Kidney (tissue), 22 donors: ENCODE measurements at places on chromosomes 16 and 17.

GRCh38 chr16:85461022-85461813 lies 151.9 kb upstream of the GSE1 start:
- no peak for DNase-seq

GRCh38 chr16:53546988-53547391 lies 44.0 kb upstream of the AKTIP start:
- peak; percentile 10 for DNase-seq

- no peak for DNase-seq
These were observed 33.7 kb downstream of the GINS3 start for GRCh38 chr16:58425756-58426494.

DNA sequence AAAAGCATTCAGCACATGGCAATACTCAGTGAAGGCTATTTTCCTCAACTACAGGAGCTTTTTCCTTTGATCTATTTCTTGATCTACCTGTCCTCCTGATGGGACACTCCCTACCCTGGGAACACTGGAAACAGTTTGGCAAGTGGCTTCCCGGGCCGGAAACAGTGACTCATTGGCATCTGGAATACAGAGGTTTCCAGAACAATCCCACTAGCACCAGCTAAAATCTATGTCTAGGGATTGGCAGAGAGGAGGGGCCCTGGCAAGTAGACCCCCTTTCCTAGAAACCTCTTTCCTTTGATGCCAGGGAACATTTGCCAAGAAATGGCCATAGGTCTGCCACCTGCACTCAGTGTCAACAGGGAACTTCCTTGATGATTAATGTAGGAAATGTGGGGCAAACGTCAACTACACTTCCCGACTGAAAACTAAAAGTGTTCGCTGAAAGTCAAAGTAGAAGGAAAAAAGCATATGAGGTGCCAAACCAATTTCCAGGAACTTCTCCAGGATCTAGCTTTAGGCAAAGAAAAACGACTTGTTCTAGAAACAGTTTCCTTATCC lies 30.4 kb upstream of the FBXW10B start:
- DNase-seq, result no peak

DNA sequence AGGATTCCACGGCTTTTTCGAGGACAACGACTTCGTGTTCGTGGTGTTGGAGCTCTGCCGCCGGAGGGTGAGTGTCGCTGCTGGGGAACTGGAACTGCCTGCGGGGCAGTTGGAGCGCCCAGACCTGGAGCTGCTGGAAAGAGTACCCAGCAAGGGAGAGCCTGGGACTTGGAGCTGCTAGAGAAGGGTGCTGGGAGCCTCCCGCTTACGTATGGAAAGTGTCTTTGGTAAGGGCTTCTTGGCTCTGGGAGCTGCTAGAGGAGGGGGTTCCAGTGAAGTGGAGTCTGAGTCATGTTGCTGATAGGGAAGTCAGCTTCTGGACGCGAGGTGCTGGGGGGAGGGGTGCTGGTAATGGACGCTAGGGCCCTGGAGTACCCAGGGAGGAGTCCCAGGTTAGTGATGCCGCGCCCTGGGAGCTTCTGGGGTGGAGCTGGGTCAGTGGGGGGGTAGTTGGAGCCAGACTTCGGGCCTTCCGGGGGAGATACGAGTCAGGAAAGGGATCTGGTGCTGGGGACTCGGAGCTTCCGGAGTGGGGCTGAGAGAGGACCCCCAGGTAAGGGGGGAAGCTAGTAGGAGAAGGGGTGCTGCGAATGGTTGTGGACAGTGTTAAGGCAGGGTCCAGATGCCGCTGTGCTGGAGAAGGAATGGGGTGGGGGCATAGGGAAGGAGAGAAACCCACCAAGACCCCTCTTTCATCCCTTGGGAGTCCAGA lies 741 bp downstream of the PLK1 start:
- peak; percentile 25 for DNase-seq

DNA sequence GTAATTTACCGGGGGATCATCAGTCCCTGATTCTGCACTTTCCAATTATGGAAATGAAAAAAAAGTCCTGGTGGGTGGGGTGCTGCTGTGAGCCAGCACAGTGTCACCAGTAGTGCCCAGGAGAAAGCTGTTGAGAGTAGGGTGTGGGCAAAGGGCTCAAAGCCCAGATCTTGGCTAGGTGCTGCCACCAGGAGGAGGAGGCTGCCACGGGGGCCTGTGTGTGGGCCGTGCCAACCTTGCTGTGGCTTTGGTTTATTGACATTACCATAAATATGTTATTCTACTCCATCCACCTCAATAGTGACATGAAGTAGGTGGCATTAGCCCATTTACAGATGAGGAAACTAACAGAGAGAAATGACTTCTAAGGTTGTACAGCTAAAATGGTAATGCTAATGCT lies 6.7 kb upstream of the PRPSAP2 start:
- no peak for DNase-seq

DNA sequence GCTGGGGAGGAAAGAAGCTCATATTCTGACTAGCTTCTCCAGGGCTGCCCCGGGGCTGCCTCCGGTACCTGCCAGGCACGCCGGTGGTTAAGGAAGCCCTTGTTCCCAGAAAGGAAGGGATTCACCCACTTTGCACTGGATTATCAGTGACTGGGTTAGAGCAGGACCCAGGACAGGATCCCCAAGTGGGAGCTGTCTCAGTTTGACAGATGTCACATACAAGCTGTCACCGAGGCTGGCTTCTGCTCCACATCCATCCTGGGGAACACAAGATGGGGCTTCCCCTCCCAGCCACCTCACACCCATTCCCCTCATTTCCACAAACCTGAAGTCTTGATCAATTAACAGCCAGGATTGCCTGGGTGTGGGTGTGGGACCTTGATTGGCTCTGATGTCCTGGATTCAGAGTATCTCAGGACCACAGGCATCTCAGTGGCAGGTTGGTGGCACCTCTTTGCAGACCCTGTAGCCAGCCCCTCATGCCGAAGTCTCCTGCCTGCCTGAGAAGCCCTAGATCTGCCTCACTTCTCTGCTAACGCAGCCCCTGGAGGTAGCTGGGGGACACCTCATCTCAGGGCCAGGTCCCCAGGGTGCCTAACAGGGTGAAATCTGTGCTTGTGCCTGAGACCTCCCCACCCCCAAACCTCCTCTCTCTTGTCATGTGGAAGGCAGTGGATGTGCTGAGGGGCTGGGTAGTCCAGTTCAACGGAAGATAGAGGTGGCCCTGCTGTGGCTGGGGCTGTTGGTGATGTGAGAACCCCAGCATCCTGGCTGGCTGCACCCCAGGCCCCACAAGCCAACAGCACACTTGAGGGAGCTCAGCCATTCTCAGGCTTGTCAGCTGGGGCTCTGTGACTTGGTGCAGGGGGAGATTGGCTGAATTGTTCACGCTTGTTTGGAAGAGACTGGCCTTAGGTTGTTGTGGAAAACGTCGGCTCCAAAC lies 1.4 kb downstream of the CACNG5 start:
- no peak for DNase-seq

GRCh38 chr17:27904534-27905446 lies 11.6 kb upstream of the LYRM9 start:
- no peak for DNase-seq

DNA sequence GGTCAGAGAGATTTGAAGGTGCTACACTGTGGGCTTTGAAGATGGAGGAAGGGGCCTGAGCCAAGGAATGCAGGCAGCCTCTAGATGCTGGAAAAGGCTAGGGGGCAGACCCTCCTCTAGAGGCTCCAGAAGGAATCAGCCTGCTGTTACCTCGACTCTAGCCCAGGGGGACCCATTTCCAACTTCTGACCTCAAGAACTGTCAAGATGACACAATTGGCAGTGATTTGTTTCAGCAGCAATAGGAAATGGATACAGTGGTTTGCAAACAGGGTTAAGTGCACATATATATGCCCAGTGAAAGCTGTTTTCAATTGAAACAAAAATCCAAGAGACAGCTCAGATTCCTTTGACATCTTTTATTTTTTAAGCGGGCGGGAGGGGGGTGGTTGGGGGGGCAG lies 3.7 kb upstream of the ZDHHC1 start:
- no peak for DNase-seq

DNA sequence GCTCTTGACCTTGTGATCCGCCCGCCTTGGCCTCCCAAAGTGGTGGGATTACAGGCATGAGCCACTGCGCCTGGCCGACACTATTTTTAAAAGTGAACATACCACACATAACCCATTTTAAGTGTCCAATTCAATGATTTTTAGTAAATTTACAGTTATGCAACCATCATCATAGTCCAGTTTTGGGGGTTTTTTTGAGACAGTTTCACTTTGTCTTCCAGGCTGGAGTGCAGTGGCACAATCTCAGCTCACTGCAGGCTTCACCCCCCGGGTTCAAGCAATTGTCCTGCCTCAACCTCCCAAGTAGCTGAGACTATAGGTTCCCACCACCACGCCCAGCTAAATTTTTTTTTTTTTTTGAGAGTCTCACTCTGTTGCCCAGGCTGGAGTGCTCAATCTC lies 3.1 kb upstream of the EPOP start:
- no peak for DNase-seq

DNA sequence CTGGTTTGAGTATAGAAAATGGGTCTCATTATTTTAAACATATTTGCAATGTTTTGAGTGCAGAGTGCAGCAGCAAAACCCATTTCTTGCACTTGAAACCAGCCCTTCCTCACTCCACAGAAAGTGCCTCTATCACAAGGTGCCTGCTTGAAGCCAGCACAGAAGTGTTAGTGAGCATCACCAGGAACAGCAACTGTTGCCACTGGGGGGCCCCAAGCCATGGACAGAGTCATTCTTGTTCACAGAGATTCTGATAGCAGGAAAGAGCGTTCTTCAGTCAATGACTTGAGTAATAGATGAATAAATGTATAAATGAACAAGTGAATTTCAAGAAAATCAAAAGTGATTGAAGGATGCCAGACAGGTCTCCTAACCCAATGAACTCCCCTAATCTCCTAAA lies 45.6 kb downstream of the CHD9NB start:
- no peak for DNase-seq

DNA sequence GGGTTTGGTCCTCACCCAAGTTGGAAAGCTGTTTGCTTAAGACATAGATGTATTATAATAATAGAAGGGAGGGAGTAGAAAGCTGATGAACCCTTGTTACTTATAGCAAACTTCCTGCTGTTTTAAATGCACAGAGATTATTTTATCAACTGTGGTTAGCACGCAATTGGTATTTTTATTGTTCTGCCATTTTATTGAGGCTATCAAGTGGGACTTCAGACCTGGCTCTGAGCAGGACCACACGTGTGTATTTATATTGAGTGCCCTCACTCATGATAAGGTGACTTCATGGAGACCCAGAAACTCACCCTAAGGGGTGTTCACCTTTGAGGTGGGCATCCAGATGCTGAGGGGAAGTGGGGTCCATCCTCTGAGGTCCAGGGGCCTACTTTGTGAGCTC lies 17.0 kb downstream of the KLHL36 start:
- no peak for DNase-seq

DNA sequence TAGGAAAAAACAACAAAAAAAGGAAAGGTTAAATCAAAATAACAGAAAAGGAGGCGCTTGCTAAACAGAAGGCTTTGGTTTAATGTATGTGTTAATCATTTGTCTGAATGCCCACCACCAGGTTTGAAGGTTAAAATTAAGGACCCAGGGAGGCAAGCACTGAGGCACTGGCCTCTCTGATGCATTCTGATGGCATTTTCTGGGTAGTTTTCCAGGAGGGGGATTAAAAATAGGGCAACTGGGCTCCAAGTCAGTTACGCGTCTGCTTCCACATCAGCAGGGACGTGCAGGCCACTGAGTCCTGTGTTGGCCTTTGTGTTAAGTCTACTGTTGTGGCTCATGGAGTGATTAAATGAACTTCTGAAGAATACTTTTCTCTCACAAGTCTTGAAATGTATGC lies 26.9 kb downstream of the MARF1 start:
- no peak for DNase-seq

DNA sequence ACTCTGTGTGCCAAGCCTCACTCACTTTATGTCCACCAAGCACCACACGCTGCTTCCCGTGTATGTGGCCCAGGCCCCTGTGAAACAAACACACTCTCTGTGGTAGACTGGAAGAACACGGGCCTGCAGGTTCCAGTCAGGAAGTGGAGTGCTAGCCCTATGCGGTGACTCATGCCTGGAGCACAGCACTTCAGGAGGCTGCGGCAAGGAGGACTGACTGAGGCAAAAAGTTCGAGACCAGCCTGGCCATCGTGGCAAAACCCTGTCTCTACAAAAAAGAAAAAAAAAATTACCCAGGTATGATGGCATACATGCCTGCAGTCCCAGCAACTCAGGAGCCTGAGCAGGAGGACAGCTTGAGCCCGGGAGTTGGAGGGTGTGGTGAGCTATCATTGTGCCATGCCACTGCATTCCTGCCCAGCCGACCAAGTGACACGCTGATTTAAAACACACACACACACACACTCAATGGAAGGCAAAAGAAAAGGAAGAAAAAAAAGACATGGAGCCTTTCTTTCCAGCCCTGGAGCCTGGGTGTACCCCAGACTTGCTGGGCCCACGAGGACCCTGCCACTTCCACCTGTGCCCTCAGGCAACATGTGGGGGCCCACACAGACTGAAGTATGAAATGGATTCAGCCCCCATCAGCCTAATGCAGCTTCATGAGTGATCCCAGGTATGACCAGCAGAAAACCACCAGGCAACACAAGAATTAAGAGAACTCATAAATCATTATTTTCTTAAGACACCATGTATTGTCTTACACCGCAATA lies 126.6 kb downstream of the ANKRD11 start:
- DNase-seq, result peak; percentile 76

DNA sequence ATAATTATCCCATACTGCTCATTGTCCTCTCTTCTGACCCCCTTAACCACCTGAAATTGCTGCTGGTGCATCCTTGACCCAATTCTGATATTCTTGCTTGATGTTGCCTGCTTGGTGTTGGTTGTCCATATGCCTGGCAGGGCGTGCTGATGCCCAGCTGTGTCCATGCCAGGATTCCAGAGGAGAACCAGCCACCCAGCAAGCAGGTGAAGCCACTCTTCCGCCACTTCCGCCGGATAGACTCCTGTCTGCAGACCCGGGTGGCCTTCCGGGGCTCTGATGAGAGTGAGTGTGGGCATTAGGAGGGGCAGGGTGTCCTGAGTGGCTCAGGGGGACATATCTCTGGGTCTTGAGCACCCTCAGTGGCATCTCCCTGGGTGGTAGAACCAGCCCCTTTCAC lies 11.4 kb downstream of the RAPGEFL1 start:
- no peak for DNase-seq

DNA sequence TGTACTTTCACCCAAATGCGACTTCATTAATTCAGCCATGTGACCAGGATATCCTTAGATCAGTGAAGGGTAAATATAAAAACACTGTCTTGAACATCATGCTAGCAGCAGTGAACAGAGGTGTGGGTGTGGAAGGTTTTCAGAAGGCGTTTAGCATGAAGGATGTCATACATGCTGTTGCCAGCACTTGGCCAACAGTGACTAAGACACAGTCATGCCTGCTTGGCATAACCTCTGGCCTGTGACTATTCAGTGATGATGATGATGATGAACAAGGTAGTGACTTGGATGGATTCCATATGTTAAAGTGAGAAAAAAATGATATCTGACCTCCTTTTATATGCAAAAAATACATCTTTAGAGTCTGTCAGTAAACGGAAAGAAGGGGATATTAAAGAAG lies 97.9 kb downstream of the MAP2K4 start:
- no peak for DNase-seq

GRCh38 chr17:28702026-28702751 lies 9.5 kb downstream of the PROCA1 start:
- DNase-seq, result no peak

DNA sequence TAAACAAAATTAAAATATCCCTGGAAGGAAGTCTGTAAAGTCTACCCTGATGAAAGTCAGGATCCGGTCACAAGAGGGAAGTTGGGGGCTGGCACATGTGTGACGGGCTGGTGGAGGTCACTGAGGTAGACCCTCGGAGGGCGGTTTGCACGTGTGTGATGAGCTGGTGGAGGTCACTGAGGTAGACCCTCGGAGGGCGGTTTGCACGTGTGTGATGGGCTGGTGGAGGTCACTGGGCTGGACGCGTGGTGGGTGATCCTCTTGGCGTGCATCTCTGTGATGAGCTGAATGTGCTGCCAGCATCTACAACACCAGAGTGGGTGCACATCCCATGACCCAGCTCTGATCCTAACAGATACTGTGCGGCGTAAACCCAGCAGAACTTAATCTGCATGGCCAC lies 43.7 kb upstream of the METRNL start:
- no peak for DNase-seq
